ENCODE measurements at places on chromosomes 3 and 15. TPM values are rescaled to one million over a fixed set of nuclear protein-coding genes. Genes with fewer than 3 reads are reported as not detected.
A peak's percentile ranks its signal among the peaks of the same experiment; 100 is the strongest.

DNA sequence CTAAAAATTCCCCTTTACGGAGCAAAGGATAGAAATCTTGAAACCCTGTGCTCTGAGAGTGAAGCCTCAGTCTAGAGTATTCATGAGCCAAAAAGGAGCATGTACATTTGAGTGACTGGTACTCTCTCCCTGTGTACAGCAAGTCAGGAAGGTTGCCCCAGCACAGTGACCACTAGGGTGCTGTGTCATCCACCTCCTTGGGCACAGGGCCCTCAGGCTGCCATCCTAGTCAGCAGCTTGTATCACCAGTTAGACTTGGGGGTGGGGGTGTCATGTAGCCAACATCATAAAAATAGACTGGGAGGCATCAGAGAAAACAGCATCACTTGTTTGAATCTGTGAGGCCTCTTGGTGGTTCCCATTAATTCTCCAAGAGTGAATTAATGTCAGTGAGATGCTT lies 12.0 kb downstream of the NME9 start:
- DNase-seq = no peak

DNA sequence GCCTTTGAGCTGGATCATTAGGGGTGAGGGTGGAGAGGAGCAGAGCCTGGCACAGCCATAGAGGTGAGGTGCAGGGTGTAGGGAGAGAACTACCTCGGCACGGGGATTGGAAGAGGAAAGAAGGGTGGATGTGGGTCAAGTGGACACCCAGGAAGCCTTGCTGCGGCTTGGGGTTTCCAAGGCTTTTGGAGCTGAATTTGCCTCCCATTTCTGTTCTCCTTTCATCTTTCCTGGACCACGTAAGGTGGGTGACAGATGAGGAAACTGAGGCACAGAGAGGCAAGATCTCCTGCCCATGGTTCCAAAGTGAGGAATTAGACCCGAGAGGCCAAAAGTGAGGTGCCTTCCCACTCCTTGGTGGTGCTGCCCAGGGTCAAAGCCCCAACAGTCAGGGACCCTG lies 35.4 kb upstream of the SFMBT1 start:
- DNase-seq = no peak

GRCh38 chr3:60912876-60913275 lies 338.4 kb downstream of the FHIT start:
- DNase-seq = no peak

GRCh38 chr3:143349455-143349854 lies 229.9 kb downstream of the CHST2 start:
- DNase-seq = no peak

DNA sequence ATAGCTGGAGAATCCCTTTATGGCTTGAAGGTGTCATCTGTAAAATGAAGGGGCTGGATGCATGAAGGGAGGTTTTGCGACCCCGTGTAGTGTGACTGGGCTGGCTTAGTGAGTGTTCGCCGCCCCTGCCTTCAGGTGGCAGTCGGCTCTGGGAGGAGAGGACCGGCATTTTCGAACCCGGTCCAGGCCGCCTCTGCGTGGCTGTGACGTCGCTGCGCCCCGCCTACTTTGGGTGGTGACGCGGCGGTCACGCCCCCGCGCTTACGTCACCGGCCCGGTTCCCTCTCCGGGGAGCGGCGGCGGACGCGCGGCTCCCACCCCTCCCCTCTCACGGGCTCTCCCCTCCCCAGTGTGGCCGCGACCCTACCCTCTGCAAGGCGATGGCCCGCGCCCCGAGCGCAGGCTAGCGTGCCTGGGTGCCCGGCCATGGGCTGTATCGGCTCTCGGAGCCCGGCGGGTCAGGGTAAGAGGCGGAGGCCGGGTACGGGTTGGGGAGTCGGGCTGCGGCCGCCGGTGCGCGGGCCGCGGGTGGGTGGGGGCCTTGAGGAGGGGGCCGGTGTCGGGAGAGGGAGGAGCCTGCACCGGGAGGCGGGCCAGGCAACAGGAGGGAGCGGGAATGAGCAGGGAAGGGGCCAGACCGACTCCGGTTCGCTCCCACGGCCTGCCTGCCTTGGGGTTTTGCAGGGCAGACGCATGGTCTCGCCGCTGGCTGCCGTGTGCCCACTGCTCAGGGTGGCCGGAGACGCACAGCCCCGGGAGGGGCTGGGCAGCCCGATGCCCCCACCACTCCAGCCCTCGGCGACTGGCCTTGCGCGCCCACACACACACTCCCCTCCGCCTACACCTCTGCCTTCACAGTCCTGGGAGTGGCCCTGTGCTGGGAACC lies 1.5 kb upstream of the FAM131A start:
- peak; percentile 85 for DNase-seq

- DNase-seq = no peak
Observed at GRCh38 chr3:115800489-115801075, 177.3 kb downstream of the GAP43 start.

GRCh38 chr3:172710664-172711453 lies at the start of gene NCEH1:
Gene NCEH1 (minus strand): TSS chr3:172711067. CDS start chr3:172710984, 83 bp downstream.
- DNase-seq = peak; percentile 87

Gene SCAANT1
- total RNA-seq = not detected

Gene RAD51
- not detected for total RNA-seq

Gene ANKRD63
- total RNA-seq = not detected

Data from breast epithelium (tissue), 4 donors.